ENCODE measurements at places on chromosomes 7 and 10. TPM values are rescaled to one million over a fixed set of nuclear protein-coding genes. Genes with fewer than 3 reads are reported as not detected.

DNA sequence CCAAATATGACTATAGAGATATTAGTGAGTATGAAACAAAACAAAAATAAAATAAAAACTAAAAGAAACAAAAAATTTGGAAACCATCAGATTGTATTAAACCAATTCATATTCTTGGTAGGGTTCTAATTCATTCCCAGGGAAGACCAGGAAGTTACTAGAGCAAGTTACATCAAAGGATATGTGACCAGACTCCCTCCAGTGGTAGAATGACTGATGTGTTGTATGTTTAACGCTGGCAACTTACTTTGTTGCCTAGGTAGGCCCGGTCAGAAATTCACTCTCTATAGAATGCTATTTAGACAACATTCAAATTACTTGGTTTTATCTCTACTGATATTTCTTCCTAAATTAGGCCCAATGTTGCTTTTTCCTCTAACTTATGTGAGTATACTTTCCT, 5.2 kb downstream of the PHYHIPL start:
- DNase-seq: peak; percentile 43
- no peak overlapping the region for H3K27ac ChIP-seq
- no peak overlapping the region for H3K4me3 ChIP-seq
- H3K27me3 ChIP-seq: peaks cover 11% of the 10 kb centered on the region

DNA sequence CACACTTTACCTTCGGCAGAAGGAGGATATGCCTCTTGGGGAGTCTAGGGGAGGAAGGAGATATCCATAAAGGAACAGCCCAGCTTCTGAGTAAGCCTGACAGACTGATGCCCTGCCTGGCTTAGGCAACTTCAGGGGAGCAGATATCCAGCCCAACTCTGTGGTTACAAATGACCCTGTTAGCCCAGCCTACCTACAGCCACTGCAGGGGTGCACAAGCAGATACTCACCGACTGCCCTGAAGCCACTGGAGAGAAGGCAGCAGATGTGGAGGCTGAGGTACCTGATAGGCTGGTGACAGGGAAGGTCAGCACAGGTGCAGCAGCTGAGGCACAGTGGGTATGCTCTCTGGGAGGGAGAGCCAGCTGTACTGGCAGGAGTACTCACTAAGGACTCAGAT, 770.2 kb downstream of the GRID1 start:
- H3K36me3 ChIP-seq: no peaks in the 10 kb centered on the region
- DNase-seq: no peak
- no peaks in the 10 kb centered on the region for H3K27me3 ChIP-seq
- no peak overlapping the region for H3K4me3 ChIP-seq
- H3K27ac ChIP-seq: no peak overlapping the region

DNA sequence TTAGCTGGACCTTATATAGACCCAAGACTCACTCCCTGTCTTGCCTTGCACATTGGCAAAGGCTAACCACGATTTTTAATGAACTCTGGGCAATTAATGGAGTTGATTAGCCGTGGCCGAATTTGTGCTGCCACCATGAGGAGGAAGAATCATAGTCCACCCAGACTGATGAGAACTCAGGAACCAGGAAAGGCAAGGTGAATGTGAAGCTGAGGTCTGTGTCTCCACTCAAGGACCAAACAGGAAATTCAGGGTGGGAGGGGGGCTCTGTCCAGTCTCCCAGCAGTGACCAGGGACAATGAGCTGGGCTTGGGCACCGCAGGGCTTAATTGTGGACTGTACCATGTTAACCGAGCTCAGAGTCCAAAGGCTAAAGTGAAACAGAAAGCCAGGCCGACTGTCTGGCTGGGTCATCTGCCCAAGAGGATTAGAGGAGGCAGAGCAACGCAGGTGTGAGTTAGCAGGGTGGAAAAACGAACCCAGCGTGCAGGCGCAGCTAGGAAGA, 127.0 kb upstream of the JCAD start:
- H3K4me3 ChIP-seq: no peak overlapping the region
- H3K4me1 ChIP-seq: peaks cover 50% of the 10 kb centered on the region
- no peaks in the 10 kb centered on the region for H3K27me3 ChIP-seq
- H3K36me3 ChIP-seq: no peaks in the 10 kb centered on the region
- DNase-seq: peak; percentile 60

DNA sequence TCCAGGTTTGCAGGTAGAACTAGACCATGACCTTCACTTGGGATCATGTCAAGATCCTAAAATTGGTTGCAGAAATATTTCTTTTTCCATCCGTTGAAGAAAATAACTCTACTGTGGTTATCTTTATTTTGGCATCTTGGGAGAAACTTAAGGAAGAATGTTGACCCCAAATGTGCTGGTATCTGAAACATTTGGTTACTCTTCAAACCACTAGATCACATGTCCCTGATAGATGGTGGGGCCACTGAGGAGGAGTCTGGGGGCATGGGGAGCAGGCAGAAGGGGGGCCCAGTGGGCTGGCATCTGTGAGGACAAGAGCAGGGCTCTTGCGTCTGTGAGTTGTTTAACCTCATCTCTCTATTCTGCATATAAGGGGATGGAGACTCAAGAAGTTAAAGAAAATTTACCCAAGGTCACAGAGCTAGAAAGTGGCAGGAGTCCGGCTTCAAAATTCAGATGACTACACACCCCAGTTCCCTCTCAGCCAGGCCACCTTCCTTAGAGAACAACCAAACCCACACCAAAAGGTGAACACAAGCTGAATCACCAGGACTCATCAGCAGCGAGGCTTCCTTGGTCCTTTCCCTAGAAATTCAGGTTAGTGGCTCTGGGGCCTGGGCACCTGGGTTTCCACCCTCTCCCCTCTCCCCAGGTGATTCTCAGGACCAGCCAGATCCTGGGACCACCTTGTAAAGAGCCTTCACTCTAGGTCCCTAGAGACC, 40.6 kb upstream of the SRGN start:
- no peak for DNase-seq
- peaks cover 12% of the 10 kb centered on the region for H3K4me1 ChIP-seq
- no peak overlapping the region for H3K4me3 ChIP-seq
- H3K36me3 ChIP-seq: no peaks in the 10 kb centered on the region

GRCh38 chr10:96789571-96790108, 42.5 kb upstream of the LCOR start:
- DNase-seq: peak; percentile 14
- no peaks in the 10 kb centered on the region for H3K36me3 ChIP-seq
- H3K4me1 ChIP-seq: no peaks in the 10 kb centered on the region
- H3K27ac ChIP-seq: no peak overlapping the region
- H3K27me3 ChIP-seq: no peaks in the 10 kb centered on the region
- no peak overlapping the region for H3K4me3 ChIP-seq

DNA sequence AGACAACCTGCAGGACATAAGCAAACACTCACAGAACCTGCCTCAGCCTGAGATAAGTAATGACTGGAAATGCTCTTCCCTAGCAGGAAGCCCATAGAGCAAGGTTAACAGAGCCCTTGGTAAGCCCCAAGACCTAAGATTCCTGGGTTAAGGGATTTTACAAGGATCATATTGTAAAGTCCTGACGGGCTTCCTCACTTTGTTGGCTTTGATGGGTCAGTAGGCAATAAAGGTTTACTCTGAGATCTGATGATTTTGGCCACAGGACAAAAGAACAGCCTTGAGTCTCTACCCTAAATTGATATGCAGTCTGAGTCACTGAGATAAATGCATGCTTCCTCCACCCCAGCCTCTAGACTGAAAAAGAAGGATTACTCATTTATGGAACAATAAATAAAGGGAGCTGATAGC, 270.8 kb downstream of the HTR7 start:
- no peaks in the 10 kb centered on the region for H3K36me3 ChIP-seq
- DNase-seq: peak; percentile 40
- peaks cover 10% of the 10 kb centered on the region for H3K4me1 ChIP-seq
- H3K27ac ChIP-seq: no peak overlapping the region

GRCh38 chr10:113631684-113632367, 32.0 kb downstream of the NRAP start:
- no peak overlapping the region for H3K4me3 ChIP-seq
- H3K27me3 ChIP-seq: no peaks in the 10 kb centered on the region
- H3K4me1 ChIP-seq: no peaks in the 10 kb centered on the region
- no peak overlapping the region for H3K27ac ChIP-seq

GRCh38 chr7:128855559-128855958, 7.1 kb upstream of the ATP6V1F start:
- H3K36me3 ChIP-seq: peaks cover 10% of the 10 kb centered on the region
- DNase-seq: no peak
- H3K27ac ChIP-seq: no peak overlapping the region
- no peaks in the 10 kb centered on the region for H3K27me3 ChIP-seq
- H3K4me1 ChIP-seq: no peaks in the 10 kb centered on the region

DNA sequence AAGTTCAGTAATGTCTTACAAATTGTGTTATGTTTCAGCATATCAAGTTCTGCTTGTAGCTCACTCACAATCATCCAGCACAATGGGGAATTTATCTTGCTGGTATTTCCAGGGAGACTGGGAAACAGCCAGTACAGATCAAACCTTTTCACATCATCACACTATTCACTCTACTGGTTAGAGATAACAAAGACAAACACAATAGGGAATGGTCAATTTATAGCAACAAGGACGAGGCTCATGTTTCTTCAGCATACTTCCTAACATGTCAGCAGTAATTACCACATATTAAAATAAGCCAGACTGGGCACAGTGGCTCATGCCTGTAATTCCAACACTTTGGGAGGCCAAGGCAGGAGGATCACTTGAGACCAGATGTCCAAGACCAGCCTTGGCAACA, 38.3 kb downstream of the TOMM7 start:
- no peaks in the 10 kb centered on the region for H3K36me3 ChIP-seq
- DNase-seq: no peak
- H3K4me3 ChIP-seq: no peak overlapping the region
- H3K4me1 ChIP-seq: no peaks in the 10 kb centered on the region

DNA sequence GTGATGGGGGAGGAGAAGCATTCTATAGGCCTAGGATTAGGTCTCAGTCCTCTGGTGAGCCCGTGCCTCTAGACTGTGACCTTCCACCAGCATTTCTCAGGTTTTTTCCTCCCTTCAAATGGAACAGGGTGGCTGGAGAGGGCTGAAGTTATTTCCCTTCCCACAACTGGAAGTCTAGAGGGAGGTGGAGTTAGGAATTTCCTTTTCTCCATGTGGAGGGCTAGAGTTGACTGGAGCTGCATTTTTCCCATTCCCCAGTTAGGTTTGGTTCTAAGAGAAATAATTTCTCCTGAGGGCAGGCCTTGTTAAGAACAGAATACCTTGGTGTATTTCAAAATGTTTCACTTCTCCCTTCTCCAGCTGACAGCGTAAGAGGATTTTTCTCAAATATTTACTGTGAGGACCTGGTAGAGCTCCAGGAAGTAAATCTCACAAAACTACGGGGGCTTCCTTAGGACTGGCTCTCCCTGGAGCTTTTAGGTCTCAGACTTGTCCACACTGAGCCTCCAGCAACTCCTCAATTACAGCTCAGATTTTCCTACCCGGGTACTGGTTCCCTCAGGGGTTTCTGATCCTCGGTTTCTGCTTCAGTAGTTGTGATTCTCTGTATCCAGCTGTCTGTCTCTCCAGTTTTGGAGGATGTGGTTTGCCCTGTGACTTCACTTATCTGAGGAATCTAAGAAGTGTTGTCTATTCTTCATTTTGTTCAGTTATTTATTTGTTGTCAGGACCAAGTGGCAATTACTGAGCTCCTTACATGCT, 6.0 kb upstream of the REEP3 start:
- H3K27ac ChIP-seq: no peak overlapping the region
- H3K4me3 ChIP-seq: no peak overlapping the region
- H3K4me1 ChIP-seq: peaks cover 16% of the 10 kb centered on the region
- peak; percentile 49 for DNase-seq
- no peaks in the 10 kb centered on the region for H3K27me3 ChIP-seq

GRCh38 chr7:40348126-40348728, 213.4 kb downstream of the SUGCT start:
- H3K27ac ChIP-seq: no peak overlapping the region
- H3K4me1 ChIP-seq: no peaks in the 10 kb centered on the region
- DNase-seq: no peak

- H3K36me3 ChIP-seq: peaks cover 87% of the 10 kb centered on the region
- no peak for DNase-seq
- no peak overlapping the region for H3K4me3 ChIP-seq
Measured at GRCh38 chr10:79304479-79305087, 42.7 kb upstream of the PPIF start.

GRCh38 chr7:5665094-5666025, 116.1 kb downstream of the RNF216 start:
- H3K27me3 ChIP-seq: no peaks in the 10 kb centered on the region
- H3K4me3 ChIP-seq: no peak overlapping the region
- H3K4me1 ChIP-seq: peaks cover 37% of the 10 kb centered on the region
- H3K36me3 ChIP-seq: no peaks in the 10 kb centered on the region
- DNase-seq: peak; percentile 84

ZSWIM8 gene
- 372 TPM for polyA plus RNA-seq

ZNF789 gene
- 11.6 TPM for polyA plus RNA-seq

ARPC1B gene
- polyA plus RNA-seq: 732 TPM

MSS51 gene
- 2.3 TPM for polyA plus RNA-seq

A1CF gene
- polyA plus RNA-seq: not detected

RBP3 gene
- polyA plus RNA-seq: not detected

NDUFA5 gene
- polyA plus RNA-seq: 6.2 TPM

TTYH3 gene
- 143 TPM for polyA plus RNA-seq

ZNF783 gene
- 7.3 TPM for polyA plus RNA-seq

PAPOLB gene
- polyA plus RNA-seq: not detected

CALML5 gene
- not detected for polyA plus RNA-seq

All from endothelial cell of umbilical vein (primary cell).